Left renal pelvis (tissue), 4 donors: ENCODE measurements at places on chromosomes 1 and 21. TPM values are rescaled to one million over a fixed set of nuclear protein-coding genes. Genes with fewer than 3 reads are reported as not detected.
A peak's percentile ranks its signal among the peaks of the same experiment; 100 is the strongest.

ZSCAN20 gene
- 5.3 TPM for polyA plus RNA-seq

MPC2 gene
- 214 TPM for polyA plus RNA-seq

LCE3D gene
- not detected for polyA plus RNA-seq

NBPF20 gene
- polyA plus RNA-seq, result 2.8 TPM

DDI2 gene
- polyA plus RNA-seq, result 22.2 TPM

ZMYND12 gene
- 5.1 TPM for polyA plus RNA-seq

TSPEAR gene
- polyA plus RNA-seq, result 1.0 TPM

DLGAP3 gene
- polyA plus RNA-seq, result 0.29 TPM

OR2G6 gene
- not detected for polyA plus RNA-seq

LAPTM5 gene
- 17.2 TPM for polyA plus RNA-seq

CCT8 gene
- polyA plus RNA-seq, result 155 TPM

HSPA6 gene
- 0.82 TPM for polyA plus RNA-seq

ADGRL2 gene
- 151 TPM for polyA plus RNA-seq

SYPL2 gene
- 10.8 TPM for polyA plus RNA-seq

SPATA46 gene
- polyA plus RNA-seq, result 3.8 TPM

DNA sequence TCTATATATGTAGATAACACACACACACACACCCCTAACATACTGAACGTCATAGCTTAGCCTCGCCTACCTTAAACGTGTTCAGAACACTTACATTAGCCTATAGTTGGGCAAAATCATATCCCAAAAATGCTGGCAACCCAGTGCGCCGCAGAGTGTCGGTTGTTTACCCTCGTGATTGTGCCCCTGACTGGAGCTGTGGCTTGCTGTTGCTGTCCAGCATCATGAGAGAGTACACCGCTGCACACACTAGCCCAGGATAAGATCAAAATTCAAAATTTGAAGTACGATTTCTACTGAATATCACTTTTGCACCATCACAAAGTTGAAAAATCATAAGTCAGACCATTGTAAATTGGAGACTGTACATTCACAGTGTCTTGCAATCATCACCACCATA is 73.1 kb upstream of the COG2 start:
- no peak for DNase-seq

- no peak for DNase-seq
These were observed 87.8 kb upstream of the MAP1LC3C start for GRCh38 chr1:242086706-242087105.

DNA sequence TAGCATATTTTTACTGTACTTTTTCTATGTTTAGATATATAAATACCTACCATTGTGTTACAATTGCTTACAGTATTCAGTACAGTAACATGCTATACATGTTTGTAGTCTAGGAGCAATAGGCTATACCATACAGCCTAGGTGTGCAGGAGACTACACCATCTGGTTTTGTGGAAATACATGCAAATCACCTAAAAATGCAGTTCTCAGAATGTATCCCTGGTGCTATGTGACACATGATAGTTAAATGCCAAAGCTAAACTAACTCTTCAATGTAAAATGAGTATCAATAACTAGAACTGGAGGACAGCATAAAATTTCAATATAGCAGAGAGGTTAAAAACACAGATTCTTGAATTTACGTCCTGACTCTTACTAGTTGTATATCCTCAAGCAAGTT is 14.8 kb downstream of the NUCKS1 start:
- no peak for DNase-seq

DNA sequence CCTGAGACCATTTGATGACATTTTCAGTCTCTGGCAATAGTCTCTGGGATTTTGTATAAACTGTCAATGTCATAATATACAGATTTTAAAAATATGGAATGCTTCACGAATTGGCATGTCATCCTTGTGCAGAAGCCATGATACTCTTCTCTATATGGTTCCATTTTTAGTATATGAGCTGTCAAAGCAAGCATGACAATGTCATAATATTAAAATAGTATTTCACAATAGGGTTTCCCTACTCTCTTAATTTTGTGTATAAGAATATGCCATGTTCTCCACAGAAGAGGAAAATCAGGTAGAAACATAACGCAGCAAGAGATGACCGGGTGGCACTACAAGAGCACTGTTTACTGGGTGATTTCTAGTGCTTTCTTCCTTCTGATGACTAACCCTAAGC is 8.3 kb upstream of the DIPK1A start:
- no peak for DNase-seq

- no peak for DNase-seq
These were observed 27.4 kb upstream of the KCNJ15 start for GRCh38 chr21:38229260-38229877.

DNA sequence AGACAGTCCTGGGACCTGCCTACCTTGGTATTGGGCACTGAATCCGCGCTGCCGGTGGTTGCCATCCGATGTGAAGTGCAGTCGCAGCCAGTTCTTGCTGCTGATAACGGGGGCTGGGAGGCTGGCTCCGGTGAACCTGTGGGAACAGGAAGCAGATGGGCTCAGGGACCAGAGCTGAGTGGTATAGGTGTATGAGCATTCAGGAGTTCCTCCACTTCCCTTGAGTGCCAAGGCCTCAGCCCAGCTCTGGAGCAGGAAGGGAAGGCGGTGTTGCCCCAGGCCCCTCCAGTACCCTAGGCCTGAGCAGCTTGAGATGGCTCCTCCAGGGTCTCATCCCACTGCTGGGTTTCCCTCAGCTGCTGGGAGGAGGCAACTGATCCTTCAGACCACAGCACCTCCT is 17.0 kb upstream of the HMGB4 start:
- DNase-seq, result no peak

- DNase-seq, result no peak
These were observed 11.3 kb upstream of the MGST3 start for GRCh38 chr1:165619647-165620151.

- DNase-seq, result no peak
These were observed 26.8 kb downstream of the TP73 start for GRCh38 chr1:3679098-3679555.

- no peak for DNase-seq
These were observed 37.3 kb upstream of the F3 start for GRCh38 chr1:94578856-94579255.

DNA sequence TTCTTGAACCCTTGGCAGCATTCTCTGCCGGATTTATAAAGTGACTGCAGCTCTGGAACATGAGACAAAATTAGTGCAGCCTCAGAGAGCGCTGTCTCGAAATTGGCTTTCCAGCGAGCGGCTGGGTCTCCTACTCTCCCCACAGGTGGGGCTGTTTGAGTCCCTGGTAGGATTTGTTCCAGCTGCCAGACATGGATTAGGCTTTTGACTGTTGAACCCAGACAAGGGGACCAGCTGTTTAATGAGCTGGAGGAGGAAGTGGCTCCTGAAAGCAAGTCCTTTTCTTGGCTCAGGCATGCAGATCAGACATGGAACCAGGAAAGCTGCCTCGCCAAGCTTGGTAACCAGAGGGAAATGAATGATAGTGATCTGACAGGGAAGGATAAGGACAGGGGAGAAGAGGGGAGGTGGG is 69.6 kb downstream of the UBIAD1 start:
- DNase-seq, result no peak

GRCh38 chr1:14541348-14541747 is 57.1 kb upstream of the KAZN start:
- no peak for DNase-seq

GRCh38 chr1:211698161-211699026 is 23.0 kb upstream of the NEK2 start:
- peak; percentile 45 for DNase-seq

DNA sequence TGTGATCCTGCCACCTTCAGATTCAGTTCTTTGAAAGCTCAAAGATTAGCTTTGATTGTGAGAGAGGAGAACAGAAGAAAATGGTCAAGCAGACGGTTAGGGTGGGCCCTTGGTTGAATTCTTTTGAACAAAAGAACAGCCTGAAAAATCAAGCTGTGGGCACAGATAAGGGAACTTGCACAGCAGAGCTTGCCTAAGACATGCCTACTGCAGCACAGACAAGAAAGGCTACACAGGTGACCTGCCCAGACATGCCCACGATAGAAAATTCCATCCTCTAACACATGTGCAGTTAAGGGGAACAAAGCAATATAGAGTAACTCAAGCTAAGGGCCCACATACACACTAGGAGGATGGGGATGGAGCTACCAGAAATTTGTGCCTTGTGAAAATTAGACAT is 512.5 kb upstream of the LRRC7 start:
- DNase-seq, result no peak

GRCh38 chr1:14439015-14439414 is 159.5 kb upstream of the KAZN start:
- DNase-seq, result no peak

GRCh38 chr1:172533513-172534151 is 682 bp downstream of the SUCO start:
- peak; percentile 54 for DNase-seq

GRCh38 chr1:224541072-224541790 is 74.9 kb upstream of the CNIH3 start:
- DNase-seq, result no peak

- no peak for DNase-seq
These were observed at the start of gene CLDN19 for GRCh38 chr1:42739753-42740700. CLDN19 (minus strand) TSS chr1:42740236; CDS start chr1:42740063, 173 bp downstream.

DNA sequence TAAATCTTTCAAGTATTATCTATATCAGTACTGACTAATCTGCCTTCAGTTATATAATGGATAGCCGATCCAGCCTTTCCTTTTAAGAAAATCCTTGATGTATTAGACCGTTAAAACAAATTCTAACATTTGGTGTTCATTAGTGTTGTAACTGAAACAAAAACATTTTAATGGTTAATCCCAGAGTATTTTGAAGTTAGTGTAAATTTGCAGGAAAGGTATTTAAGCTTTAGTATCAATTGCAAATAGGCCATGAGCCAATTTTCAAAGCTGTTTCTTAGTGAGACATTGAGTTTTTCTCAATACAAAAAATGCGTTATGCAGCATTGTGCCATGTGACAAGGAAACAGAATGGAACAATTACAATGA is 29.6 kb downstream of the DISP1 start:
- no peak for DNase-seq

DNA sequence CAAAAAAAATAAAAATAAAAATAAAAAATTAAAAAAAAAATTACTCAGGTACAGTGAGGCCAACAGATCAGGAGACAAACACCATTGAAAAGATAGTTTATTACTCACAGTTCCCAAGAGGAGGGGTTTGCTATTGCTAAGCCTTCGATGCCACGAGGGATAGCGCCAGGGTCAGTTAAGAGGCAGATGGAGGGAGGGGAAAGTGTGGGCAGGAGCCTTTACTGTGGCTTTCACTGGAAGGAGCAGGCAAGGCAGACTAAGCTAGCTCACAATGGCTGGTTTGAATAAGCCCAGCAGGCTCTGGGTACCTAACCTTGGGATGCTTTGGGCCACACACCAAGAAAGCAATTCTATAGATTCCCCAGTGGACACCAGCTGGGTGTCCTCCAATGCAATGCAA is 12.7 kb upstream of the RNF187 start:
- DNase-seq, result no peak

- DNase-seq, result no peak
These were observed 37.8 kb downstream of the FRRS1 start for GRCh38 chr1:99728494-99729235.

DNA sequence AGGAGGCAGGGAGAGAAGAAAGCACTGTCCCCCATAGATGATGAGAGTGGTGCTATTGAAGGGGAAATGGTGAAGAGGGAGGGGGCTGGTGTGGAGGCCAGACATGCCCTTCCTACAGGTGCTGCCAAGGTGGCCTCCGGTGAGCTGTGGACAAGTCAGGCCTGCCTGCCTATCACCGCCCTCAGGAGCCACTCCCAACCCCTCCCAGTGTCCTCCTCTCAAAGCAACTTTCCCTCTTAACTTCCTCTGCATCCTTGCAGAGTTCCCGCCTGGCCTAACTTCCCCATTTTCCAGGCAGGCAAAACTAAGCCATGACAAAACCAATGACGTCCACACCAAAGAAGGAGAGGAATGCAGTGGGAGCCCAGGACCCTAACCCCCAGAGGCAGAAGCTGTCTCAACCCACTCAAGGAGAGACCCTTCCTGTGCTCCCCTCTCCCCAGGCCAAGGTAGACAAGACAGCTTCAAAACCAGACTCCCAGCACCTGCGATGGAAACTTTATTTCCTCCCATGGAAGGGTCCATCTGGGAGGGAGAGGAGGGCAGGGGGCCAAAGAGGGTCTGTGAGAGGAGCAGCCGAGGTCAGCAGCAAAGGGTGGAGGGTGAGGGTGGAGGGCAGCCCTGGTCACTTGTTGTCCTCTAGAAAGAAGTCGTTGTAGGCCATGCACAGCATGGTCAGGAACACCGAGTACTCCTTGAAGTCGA is 1.0 kb upstream of the S100A6 start:
- no peak for DNase-seq

DNA sequence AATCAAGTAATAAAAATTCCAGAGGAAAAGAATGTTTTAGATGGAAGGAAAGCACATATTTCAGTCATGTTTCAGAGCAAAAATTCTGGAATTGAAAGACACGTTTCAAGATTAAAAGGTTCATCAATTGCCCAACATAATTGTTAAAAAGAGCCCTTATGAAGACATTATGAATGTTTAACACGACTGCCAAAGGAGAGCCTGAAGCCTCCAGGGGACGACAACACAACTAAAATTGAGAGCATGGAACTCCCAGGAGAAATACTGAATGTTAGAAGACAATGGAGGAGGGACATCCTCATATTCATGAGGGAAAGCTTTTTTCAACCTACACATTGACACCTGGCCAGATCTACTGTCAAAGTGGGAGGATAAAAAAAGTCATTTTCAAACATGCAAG is 16.0 kb downstream of the OR2T11 start:
- DNase-seq, result no peak

DNA sequence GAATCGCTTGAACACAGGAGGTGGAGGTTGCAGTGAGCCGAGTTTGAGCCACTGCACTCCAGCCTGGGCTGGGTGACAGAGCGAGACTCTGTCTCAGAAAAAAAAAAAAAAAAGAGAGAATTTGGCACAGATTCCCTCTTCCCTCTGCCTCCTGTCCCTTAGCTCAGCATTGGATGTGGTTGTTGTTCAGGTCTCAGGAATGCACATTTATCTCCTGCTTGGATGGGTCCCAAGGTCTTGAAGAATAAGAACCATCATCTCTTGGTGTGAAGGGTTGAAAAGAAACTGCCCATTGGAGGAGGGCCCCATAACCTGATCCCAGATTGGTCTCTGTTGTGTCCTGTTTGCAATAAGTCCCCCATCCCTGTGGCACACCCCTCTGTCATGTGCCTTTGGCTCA is 34.9 kb downstream of the UBIAD1 start:
- no peak for DNase-seq

- DNase-seq, result no peak
These were observed 63.6 kb downstream of the EPHB2 start for GRCh38 chr1:22773981-22774832.

- no peak for DNase-seq
These were observed 22.8 kb downstream of the INSL5 start for GRCh38 chr1:66778266-66778665.

DNA sequence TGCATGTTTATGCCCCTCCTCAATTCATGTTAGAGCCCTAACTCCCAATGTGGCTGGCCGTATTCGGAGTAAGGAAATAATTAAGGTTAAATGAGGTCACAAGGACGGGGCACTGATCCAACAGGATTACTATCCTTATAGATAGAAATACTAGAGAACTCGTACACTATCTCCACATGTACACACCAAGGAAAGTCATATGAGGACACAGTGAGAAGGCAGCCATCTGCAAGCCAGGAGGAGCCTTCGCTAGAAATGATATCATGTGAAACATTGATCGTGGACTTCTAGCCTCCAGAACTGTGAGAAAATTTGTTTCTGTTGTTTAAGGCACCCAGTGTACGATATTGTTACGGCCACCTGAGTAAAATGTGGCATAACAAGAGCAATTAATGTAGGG is 79.7 kb downstream of the FAF1 start:
- no peak for DNase-seq
